Stimulated activated CD8-positive, alpha-beta memory T cell treated with anti-CD3 and anti-CD28 coated beads, Interleukin-4, amount 100 ng/mL, for 48 hours (primary cell): ENCODE measurements at places on chromosomes 3 and 15.

- DNase-seq = no peak
These were observed 595.8 kb downstream of the NLGN1 start for GRCh38 chr3:173993299-173993698.

GRCh38 chr15:84657748-84658079 is 285 bp downstream of the NMB start:
- DNase-seq = no peak

DNA sequence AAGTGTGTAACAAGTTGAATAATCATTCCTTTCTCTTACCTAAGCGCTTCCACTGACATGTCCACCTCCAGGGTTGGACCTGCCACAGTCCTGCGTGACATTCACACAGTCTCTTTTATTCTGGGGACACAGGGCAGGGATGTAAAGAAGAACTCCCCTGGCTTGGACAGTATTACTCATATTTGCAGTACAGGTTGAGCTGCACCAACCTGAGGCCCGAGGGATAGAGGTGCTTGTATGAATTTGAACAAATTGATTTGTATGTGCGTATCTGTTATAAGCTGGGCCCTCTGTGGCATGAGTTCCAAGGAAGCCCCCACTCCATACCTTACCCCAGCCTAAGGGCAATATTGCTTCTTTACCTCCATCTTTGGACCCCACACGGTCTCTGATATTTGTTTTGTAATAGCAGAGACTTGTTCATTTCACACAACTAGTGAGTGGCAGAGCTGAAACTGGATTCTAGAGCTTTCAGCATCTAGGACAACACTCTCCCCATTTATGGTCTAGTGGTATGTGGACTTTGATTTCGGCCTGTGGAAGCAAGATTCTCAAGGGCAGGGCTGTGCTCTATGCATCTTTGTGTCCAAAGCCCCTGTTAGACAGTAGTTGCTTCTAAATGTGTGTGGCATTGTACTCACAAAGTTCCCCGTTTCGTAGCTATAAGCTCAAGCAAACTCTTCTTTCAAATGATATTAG is 39.2 kb downstream of the FAH start:
- no peak for DNase-seq

DNA sequence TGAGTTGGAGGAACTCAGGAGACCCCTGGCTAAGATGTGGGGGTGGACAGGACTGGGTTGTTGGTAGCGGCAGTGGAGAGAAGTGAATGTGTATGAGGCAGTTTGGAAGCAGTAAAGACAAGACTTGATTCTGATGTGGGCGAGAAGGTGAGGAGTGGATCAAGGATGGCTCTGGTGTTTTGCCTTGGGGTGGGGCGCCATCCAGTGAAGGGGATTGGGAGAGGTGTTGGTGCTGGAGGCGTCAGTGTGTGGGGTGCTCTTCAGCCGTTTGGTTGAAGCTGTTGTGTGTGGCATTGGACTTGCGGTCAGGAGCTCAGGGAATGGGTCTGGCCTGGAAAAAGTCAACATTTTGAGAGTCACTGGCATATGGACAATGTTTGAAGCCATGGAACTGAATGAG is 13.3 kb downstream of the FAN1 start:
- no peak for DNase-seq

DNA sequence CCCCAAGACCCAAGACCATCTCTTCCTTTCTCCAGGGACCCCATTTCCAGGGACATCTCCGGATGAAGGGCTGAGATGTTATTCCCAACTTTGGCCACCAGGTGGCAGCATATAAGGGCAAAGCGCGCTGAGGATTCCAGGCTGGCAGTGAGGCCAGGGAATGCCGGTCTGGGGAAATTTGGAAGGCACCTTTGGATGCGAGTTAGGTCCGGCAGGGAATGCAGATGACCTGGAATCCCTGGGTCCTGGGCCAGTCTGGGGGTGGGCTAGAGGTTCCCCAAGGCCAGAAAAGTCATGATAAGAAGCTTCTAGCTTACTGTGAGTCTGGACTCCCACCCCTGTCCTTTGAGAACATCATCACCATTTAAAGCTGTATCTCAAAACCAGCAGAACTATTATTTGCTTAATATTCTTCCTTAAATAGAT is 1.6 kb upstream of the CHST13 start:
- peak; percentile 66 for DNase-seq

DNA sequence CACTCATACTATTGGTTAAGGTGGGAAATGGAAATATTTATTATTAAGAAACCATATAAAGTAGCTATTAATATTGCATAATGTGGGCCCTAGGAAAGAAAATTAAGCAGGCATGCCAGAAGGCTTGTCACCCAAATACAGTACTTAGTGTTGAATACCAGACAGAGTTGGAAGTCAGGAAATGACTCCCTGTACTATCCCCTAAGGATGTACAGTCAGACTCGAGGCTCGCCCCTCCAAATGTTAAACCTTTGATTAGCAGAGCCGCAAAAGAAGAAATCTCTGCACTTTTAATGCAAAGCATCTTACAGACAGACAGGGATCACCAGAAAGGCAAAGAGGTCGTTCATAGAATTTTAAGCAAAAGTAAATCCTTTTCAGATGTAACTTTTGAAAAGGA is 11.3 kb upstream of the RBSN start:
- DNase-seq = no peak

DNA sequence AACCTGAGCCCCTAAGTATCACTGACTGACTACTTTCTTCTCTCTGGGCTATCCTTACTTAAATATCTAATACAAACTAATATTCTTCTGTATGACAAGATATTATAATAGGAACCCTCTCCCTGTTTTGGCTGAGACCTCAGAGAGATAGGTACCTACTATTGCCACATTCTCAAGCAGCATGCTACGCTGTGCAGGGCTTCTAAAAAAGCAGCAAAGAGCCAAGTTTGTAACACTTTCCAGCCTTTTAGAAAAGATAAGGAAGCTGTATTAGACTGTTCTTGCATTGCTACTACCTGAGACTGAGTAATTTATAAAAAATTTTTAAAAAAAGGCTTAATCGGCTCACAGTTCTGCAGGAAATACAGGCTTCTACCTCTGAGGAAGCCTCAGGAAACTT is 126.8 kb upstream of the ABI3BP start:
- no peak for DNase-seq

- no peak for DNase-seq
These were observed 252.0 kb upstream of the VEPH1 start for GRCh38 chr3:157755233-157755632.

GRCh38 chr3:46934072-46934471 is 42.5 kb downstream of the CCDC12 start:
- no peak for DNase-seq

DNA sequence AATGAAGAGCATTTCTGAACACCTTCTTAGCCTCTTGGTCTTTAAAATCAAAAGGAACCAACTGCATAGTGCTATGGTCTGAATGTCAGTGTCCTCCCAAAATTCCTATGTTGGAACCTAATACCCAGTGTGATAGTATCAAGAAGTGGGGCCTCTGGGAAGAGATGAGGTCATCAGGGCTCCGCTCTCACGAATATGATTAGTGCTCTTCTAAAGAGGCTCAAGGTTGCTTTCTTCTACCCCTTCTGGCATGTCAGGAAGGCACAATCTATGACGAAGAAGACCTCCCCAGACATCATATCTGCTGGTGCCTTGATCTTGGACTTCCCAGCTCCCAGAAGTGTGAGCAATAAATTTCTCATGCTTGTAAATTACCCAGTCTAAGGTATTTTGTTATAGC is 209.5 kb downstream of the MAGI1 start:
- no peak for DNase-seq

- DNase-seq = no peak
These were observed 75.4 kb downstream of the XXYLT1 start for GRCh38 chr3:195195321-195196209.

DNA sequence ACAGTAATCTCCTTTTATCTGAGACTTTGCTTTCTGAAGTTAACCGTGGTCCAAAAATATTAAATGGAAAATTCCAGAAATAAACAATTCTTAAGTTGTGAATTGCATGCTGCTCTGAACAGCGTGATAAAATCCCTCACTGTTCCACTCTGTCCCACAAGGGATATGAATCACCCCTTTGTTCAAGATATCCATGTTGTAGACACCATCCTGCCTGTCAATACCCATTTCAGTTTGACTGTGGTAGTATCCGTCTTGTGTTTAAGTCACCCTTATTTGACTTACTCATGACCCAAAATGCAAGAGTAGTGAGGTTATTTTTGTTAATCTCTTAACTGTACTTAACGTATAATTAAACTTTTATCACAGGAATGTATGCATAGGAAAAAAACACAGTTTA is 435.0 kb downstream of the SHQ1 start:
- no peak for DNase-seq

GRCh38 chr3:72316501-72317279 is 531.6 kb downstream of the SHQ1 start:
- DNase-seq = no peak
